ENCODE measurements at places on chromosomes 12 and 14. TPM values are rescaled to one million over a fixed set of nuclear protein-coding genes. Genes with fewer than 3 reads are reported as not detected.
A peak's percentile ranks its signal among the peaks of the same experiment; 100 is the strongest.

- H3K36me3 ChIP-seq: no peaks in the 10 kb centered on the region
- no peak overlapping the region for H3K27ac ChIP-seq
- no peaks in the 10 kb centered on the region for H3K4me1 ChIP-seq
- peak; percentile 15 for DNase-seq
- no peak overlapping the region for H3K4me3 ChIP-seq
Observed at GRCh38 chr12:17992002-17992656, 97.9 kb downstream of the RERGL start.

DNA sequence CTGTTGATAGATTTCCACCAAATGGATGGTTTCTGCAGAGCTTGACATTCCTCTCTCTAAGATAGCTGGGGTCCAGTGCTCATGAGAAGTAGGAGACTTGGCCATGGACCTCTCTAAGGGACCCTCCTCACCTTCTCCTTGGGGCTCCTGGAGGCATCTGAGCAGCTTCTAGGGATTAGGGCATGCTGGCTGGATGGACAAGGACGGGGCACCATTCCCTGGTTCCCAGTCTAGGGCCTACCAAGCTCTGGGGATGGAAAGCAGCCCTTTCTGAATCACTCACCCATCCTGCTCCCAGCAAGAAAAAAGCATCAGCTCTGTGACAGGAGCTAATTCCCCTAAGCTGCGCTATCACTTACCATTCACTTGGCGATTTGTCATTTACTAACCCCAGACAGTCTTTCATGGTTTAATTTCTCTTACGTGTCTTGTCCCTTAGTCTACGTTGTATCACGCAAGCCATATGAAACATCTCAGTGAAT is 39.5 kb downstream of the VWF start:
- no peaks in the 10 kb centered on the region for H3K36me3 ChIP-seq
- no peaks in the 10 kb centered on the region for H3K4me1 ChIP-seq
- no peak overlapping the region for H3K27ac ChIP-seq
- H3K4me3 ChIP-seq: no peak overlapping the region
- 0 out of 2 replicates have a peak, but pooled peaks cover 3% of the 10 kb centered on the region for H3K27me3 ChIP-seq

DNA sequence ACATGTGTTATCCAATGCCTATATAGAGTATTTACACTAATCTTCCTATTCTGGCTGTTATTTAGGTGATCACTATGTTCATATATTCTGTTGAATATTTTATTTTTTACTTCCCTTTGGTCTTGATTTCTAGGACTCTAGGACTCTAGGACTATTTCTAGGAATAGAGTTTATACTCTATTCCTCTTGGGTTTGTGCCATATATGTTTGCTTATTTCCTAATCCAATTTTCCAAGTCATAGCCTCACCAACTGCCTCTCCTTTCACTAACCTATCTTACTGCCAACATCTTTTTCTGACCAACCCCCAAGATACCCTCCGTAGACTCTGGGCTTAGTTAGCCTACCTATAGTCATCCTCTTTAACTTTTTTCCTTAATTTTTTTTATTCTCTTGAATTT is 28.5 kb downstream of the ARF6 start:
- H3K4me3 ChIP-seq: no peak overlapping the region
- H3K36me3 ChIP-seq: no peaks in the 10 kb centered on the region
- H3K27me3 ChIP-seq: no peaks in the 10 kb centered on the region
- H3K4me1 ChIP-seq: peaks cover 6% of the 10 kb centered on the region
- no peak overlapping the region for H3K27ac ChIP-seq

DNA sequence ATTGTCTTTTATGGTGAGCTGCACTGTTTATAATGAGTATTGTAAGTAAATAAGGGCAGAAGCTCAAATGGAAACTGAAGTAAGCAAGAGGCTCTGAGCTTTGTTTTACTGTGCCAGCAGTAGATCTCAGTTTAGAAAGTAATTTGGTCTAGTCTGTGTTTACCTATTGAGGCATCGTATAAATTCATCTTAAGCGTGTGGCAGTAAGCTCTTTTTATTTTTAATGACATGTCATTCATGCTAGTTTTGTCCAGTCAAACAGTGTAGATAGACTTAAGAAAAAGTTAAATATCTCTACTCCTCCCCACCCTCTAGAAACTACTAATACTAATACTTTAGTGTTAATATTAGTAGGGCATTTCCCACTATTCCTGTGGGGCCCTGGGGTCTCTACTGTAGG is 2.0 kb downstream of the ANO6 start:
- peak overlapping the region; percentile 99 for H3K4me3 ChIP-seq
- H3K4me1 ChIP-seq: peaks cover 7% of the 10 kb centered on the region
- H3K27ac ChIP-seq: peak overlapping the region; percentile 94

GRCh38 chr14:73727166-73727565 is 13.0 kb upstream of the PNMA1 start:
- no peak for DNase-seq
- H3K27ac ChIP-seq: no peak overlapping the region
- no peaks in the 10 kb centered on the region for H3K4me1 ChIP-seq
- no peak overlapping the region for H3K4me3 ChIP-seq

The P2RX2 gene
- total RNA-seq: not detected

DNA sequence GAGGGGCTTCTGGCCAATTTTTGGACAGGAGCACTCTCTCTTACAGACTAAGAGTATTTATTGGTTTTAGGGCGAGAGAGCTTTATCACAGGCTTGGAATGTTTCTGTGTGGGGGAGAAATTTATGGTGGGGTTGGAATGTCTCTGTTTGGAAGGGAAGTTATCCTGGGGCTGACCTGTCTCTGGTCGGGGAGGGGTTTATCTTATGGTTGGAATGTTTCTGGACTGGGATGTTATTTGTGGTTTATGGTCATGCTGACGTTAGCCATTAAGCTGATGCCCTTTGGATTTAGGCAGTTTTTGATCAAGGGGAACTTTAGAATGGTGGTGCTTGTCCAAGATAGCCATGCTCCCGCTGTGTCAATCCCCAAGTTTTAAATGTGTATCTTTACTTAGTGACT is 614.8 kb downstream of the DIO2 start:
- no peaks in the 10 kb centered on the region for H3K36me3 ChIP-seq
- H3K4me3 ChIP-seq: no peak overlapping the region
- H3K27ac ChIP-seq: no peak overlapping the region
- DNase-seq: no peak
- H3K4me1 ChIP-seq: no peaks in the 10 kb centered on the region

DNA sequence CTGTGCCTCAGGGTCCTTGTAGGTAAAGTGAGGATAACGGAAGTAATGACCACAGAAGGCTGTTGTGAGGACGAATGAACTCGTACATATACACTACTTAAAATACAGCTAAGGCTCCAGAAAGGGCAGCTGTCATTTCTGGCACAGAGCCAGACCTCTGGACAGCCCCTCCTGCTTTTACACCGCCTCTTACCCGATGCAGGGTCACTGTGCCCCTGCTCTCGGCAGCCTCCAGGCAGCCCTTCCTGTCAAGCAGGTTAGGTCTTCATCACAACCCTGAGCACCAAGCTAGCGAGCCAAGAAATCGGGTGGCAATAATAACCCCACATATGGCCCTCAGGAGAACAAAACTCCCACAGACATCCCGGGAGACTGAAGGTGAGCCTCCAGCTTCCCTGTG is 8.5 kb downstream of the TMEM229B start:
- peaks cover 17% of the 10 kb centered on the region for H3K4me1 ChIP-seq
- no peak for DNase-seq
- H3K36me3 ChIP-seq: no peaks in the 10 kb centered on the region
- H3K27ac ChIP-seq: no peak overlapping the region

- H3K4me1 ChIP-seq: no peaks in the 10 kb centered on the region
- H3K27ac ChIP-seq: no peak overlapping the region
- H3K36me3 ChIP-seq: no peaks in the 10 kb centered on the region
- H3K4me3 ChIP-seq: no peak overlapping the region
- H3K27me3 ChIP-seq: no peaks in the 10 kb centered on the region
Observed at GRCh38 chr12:107138990-107139389, 45.6 kb upstream of the CRY1 start.

DNA sequence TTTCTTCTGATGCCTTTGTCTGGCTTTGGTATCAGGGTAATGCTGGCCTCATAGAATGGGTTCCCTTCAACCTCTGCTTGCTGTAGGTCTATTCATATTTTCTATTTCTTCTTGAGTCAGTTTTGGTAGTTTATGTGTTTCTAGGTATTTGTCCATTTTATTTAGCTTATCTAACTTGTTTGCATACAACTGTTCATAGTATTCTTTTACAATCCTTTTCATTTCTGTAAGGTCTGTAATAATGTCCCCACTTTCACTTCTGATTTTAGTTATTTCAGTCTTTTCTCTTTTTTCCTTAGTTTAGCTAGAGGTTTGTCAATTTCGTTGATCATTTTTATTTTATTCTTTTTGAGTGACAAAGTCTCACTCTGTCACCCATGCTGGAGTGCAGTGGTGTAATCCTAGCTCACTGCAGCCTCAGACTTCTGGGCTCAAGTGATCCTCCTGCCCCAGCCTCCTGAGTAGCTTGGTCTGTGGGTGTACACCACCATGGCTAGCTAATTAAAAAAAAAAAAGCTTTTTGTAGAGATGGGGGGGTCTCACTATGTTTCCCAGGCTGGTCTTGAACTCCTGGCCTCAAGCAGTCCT is 11.7 kb downstream of the TTLL5 start:
- H3K4me3 ChIP-seq: peak overlapping the region; percentile 26
- H3K27ac ChIP-seq: no peak overlapping the region
- H3K27me3 ChIP-seq: no peaks in the 10 kb centered on the region
- no peak for DNase-seq

DNA sequence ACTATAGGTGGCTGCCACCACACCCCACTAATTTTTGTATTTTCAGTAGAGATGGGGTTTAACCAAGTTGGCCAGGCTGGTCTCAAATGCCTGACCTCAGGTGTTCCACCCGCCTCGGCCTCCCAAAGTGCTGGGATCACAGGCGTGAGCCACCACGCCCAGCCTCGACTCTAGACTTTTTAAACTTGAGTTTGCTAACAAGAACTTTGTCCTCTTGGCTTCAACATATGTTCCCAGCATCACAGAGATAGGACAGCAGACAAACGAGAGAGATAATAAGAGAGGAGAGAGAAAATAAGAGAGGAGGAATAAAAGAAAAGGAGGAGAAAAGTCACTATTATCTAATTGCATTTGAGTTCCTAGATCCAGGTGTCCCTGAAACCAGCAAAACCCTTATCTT is 119.1 kb downstream of the CEP83 start:
- no peaks in the 10 kb centered on the region for H3K27me3 ChIP-seq
- H3K4me1 ChIP-seq: no peaks in the 10 kb centered on the region
- no peak overlapping the region for H3K27ac ChIP-seq
- DNase-seq: no peak
- H3K36me3 ChIP-seq: no peaks in the 10 kb centered on the region

DNA sequence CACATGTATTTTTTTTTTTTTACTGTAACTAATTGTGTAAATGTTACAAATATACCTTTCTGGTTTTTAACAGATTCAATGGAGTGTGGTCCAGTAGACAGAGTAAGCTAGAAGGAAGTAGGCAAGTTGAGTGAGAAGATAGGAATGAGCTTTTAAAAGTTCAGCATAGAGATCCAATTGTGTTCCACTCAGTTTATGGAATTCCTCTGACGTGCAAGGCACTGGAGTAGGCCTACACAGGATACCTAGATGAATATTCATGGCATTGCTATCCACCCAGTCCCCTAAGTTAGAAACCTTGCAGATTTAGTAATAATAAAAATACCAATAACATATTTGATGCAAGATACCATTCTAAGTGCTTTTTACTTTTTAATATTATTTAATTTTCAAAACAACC is 225.6 kb upstream of the ARID2 start:
- no peak overlapping the region for H3K27ac ChIP-seq
- H3K36me3 ChIP-seq: no peaks in the 10 kb centered on the region

All from GM12878 (cell line).